ENCODE measurements at places on chromosomes 5 and 9. TPM values are rescaled to one million over a fixed set of nuclear protein-coding genes. Genes with fewer than 3 reads are reported as not detected.
A peak's percentile ranks its signal among the peaks of the same experiment; 100 is the strongest.

- DNase-seq = peak; percentile 81
Measured at GRCh38 chr5:114360816-114361723, 800 bp upstream of the KCNN2 start.

- no peak for DNase-seq
Measured at GRCh38 chr9:121613009-121613752, 38.3 kb upstream of the DAB2IP start.

GRCh38 chr9:71614409-71615010 lies 153.8 kb downstream of the CEMIP2 start:
- no peak for DNase-seq

DNA sequence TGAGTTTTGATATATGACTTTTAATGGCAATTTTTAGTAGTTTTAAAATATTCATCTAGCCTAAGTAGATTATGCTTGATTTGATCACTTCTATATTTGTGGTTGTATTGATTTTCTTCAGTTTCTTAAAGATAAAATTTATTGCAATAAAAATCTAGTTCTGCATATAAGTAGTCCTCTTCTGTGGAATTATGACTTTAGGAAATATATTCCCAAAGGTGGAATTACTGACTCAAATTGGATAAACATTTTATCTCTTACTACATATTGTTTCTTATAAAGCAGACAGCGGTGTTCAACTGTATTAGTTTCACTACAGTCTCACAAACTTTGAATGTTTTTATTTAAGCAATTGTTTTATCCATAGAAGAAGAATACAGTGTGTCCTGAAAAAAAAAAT lies 883.0 kb upstream of the SEMA6A start:
- DNase-seq = no peak

- DNase-seq = no peak
Measured at GRCh38 chr9:21611891-21612290, 129.8 kb upstream of the IFNE start.

- no peak for DNase-seq
Measured at GRCh38 chr9:126986506-126986951, 71.9 kb downstream of the RALGPS1 start.

Gene CRHBP
- total RNA-seq = not detected

DNA sequence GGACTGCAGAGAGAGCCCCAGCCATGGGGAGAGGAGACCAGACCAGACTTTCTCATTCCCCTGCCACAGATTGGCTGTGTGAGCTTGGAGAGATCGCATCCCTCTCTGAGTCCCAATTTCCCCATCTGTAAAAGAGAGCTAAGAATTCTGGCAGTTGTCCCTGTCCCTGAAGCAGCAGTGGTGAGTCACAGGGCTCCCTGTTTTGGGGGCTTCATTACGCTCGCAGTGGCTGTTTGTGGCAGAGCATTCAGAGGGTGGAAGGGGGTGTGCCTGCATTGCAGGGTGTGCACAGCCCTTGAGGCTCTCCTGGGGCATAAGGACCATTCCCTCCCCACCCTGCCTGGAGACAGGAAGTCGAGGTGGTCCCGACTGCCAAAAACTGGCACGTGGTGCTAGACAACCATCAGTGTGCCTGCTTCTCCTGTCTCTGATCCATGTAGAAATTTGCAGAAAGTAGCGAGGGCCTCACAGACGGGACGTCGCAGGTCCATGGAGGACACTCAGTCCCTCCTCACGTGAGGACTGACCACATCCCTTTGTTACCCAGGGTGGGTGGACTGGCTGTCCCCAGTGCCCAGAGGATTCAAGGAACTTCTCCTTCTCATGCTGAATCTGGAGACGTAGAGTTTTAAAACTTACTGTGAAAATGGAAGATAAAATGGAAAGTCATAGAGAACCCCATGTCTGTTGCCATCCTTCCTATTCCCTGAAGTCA lies 35.3 kb downstream of the HRH2 start:
- DNase-seq = no peak

Gene CSNK1G3
- 14.8 TPM for total RNA-seq

Gene PCDHGA3
- 1.7 TPM for total RNA-seq

Gene PDE8B
- 7.7 TPM for total RNA-seq

DNA sequence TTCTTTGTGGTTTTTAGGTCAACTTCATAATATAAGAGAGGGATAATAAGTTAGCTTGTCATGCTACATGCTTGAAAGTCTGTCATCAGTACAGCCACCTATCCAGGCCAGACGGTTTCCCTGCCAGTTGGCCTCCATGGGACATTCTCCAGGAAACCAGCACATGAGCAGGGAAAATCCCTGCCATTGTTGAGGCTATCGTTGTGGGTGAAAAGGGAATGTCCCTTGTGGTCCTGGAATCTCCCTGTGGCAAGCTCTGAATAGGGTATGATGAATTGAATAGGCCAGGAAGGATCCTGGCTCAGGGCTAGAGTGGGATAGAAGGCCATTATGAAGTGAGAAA lies 12.3 kb downstream of the F2RL1 start:
- no peak for DNase-seq

DNA sequence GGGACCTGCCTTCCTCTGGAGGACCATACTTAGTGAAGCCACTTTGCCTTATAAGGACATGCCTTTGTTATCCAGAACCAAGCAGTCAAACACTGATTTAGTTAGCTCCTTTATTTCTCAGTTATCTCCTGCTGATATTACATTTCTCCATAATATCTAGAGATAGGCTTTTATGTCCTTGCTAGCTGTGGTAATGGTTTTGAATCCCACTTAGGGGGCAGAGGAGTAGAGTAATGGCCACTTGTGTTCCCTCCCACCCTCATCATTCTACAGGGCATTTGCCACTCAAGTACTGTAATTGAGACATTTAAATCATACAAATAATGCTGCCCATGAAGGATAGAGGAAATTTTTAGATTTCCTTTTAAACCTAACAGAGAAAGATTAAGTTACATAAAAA lies 80.9 kb downstream of the DOCK8 start:
- DNase-seq = no peak

DNA sequence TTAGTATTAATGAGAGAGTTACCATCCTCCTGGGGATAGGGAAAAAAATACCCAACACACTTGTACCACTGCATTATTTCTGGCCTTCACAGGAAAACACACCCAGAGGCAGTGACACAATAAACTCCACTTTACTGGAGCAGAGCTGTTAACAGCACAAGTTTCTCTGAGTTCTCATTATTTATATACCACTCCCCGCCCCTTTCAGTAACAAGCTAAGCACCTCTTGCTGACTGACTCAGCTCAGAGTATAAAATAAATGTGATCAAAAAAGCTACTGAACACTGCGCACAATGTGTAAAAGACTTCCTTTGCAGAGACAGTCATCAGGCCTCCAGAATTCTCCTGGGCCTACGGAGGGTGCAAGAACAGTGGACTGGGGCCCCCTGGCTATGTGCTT lies 21.6 kb downstream of the KLF9 start:
- no peak for DNase-seq

Gene NPR3
- total RNA-seq = 1.3 TPM

Gene TNFSF15
- 0.12 TPM for total RNA-seq

GRCh38 chr5:37071901-37072581 lies 177.1 kb downstream of the CPLANE1 start:
- DNase-seq = no peak

DNA sequence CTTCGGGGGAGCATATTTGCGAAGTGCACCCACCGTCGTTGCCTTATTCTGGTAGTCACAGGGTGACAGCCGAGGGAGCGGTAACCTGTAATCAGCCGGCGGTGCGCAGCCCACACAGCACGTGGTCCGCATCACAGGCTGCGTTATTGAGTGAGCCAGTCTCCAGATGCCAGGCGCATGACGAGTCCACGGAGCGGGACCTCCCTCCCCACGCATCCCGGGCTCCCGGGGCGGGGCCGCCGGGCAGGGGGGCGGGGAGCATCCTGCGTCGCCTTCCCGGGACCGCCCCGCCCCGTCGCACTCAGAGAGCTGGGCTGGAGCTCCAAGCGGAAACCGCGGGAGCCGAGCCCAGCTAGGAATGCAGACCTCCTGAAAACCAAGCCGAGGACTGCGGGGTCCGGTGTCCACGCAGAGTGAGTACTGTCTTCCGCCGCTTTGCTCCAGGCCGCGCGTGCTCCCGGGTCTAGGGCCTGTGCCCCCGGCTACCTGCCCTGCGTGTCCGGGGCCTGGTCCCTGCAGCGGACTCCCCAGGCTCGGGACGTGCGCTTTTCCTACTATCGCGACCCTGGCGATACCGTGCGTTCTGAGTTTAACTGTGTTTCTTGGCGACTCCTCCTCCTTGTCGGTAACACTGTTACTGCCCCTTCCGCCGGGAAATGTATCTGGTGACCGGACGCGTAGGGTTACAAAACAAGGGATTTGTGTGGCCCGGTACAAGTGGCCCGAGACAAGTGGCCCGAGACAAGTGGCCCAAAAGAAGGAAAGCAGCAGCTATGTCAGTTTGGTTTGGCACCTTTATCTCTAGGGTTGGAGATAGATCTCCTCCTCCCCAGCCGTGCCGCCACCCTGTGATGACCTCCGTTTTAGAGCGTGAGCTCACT lies 40.6 kb downstream of the CAST start:
- DNase-seq = peak; percentile 91

Gene FRMD3
- 0.87 TPM for total RNA-seq

Gene TXN
- total RNA-seq = 44.4 TPM

Gene CERT1
- total RNA-seq = 22.7 TPM

Gene PLCXD3
- 4.9 TPM for total RNA-seq

- DNase-seq = no peak
Measured at GRCh38 chr9:70073756-70074155, 30.1 kb downstream of the MAMDC2 start.

Gene SPINK7
- total RNA-seq = not detected

DNA sequence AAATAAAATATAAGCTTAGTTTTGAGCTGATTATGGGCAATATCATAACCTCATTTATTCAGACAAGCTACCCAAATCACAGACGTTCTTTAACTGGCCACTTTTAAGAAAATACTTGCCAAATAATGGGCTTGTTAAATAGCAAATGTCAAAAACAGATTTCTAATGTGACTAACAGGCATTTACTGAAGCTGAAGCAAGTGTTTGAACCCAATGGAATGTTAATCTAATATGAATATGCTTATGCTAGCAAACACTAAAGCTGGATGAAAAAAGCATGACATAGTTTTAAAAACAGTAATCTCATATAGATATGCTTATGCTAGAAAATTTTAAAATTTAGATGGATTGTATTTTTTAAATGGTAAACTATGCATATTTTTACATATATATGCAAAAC lies 411.6 kb upstream of the PTGER4 start:
- no peak for DNase-seq

DNA sequence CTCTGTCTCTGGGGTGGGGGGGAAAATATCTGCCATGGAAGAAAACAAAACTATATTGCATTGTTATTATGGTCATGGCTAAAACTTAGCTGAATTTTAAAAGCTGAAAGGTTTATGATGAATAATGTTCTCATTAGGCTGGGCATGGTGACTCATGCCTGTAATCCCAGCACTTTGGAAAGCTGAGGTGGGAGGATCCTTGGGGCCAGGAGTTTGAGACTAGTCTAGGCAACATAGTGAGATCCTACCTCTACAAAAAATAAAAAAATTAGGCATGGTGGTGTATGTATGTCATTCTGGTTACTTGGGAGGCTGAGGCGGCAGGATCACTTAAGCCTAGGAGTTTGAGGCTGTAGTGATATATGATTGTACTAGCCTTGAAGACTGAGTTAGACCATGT lies 44.5 kb downstream of the IPO11 start:
- DNase-seq = no peak

GRCh38 chr5:133807348-133807747 lies 161.1 kb downstream of the C5orf15 start:
- DNase-seq = no peak

DNA sequence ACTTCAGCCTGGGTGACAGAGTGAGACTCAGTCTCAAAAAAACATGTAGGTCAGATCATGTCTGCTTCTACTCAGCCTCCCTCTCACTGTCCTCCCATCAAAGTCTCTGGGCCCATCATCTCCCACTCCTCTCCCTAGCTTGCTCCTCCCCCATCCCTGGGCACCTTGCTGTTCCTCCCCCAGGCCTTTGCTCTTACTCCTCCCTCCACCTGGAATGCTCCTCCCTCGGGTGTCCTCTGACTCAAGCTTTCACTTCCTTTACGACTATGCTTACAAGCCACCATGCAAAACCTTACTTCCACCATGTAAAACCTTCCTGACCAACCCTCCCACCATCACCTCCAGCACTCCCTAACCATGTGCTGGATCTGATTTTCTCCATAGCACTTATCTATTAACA lies 51.5 kb downstream of the MTMR12 start:
- no peak for DNase-seq

All from pancreas (tissue), 10 donors.